Germinal center (tissue), 1 donor: ENCODE measurements at places on chromosomes 3 and 15.

GRCh38 chr15:36422631-36423030 lies 156.8 kb upstream of the CDIN1 start:
- no peak for DNase-seq

DNA sequence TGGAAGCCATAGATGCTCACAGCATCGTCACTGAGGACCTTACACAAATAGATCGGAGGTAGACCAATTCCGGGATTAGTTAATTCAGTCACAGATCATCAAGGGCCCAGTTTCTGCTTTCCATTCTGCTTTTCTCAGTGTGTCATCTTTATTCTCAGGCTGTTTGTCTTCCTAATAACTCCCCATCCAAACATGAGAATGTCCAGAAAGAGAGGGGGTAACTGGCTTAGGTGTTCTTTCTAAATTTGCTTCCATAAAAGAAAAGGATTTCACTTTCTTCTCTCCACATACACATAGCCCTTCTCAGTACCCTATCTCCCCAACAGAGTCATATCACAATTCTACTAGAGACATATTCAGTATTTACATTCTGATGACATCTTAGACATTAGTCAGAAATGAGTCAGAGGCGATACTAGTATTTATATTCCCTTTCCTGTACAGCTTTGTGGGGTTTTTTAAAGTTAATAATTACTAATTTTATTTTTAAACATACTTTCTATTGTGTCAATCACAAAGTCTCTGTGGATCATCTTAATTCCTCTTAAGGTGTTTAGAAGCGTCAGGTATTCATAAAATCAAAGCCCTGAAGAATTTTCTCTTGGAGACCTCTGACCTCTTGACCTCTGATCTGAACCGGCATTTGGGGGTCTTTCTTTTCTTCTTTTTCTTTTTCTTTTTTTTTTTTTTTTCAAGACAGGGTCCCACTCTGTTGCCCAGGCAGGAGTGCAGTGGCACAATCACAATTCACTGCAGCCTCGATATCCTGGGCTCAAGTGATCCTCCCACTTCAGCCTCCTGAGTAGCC lies 24.3 kb upstream of the IL12A start:
- DNase-seq = no peak

DNA sequence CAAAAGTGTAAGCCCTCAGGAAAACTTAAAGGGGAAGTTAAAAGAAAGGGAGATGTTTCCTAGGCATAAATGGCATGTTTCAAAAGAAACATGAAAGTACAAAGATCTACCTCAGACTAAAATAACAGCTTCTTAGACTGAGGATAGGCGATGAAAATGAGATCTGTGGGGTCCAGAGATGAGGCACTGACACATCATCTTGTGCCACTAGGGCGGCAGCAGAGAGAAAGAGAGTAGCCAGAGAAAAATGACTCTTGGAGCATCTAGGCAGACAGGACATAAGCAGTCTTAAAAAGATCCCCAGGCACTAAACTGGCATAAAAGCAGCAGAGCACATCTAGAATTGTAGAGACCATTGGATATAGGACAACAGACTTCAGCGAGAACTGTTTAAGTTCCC lies 42.5 kb upstream of the RFX7 start:
- no peak for DNase-seq

DNA sequence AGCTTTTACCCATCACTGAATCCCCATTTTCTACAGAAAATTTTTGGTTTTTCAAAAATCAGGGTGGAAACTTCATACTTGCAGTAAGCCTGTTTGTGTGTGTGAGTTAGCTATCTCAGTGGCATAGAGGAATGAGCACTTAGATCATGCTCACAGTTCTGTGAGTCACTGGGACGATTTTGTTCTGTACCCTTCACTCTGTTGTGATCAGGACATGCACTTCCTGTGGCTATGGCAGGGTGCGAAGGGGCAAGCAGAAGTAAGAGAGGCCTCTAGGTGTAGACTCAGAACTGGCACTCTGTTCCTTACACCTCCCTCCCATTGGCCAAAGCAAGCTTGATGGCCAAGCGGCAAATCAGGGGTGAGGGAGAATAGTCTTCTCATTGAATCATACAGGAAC lies 11.6 kb downstream of the NIPA2 start:
- DNase-seq = no peak

- DNase-seq = no peak
These were observed 3.0 kb upstream of the COL8A1 start for GRCh38 chr3:99635348-99635747.

GRCh38 chr3:44326019-44326418 lies 12.5 kb upstream of the TCAIM start:
- DNase-seq = no peak

- DNase-seq = no peak
These were observed 69.6 kb downstream of the ASB7 start for GRCh38 chr15:100671858-100672543.

GRCh38 chr15:73522011-73522410 lies 79.0 kb downstream of the REC114 start:
- DNase-seq = no peak

DNA sequence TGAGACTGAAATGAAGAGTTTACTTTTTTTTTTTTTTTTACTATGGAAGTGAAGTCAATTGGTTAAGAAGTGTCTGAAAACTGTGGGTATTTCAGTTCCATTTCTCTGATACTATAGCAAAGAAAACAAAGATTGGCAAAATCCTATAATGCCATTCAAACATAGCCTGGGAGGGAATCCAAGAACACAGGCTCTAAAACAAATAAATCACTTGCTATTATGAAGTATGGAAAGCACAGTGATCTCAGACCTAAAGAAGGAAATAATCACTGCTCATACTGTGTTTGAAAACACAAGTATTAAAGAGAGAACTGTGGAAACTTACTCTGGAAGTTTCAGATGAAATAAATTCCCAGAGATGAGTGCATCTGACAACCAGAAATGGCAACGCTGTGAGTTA lies 12.0 kb downstream of the SAMMSON start:
- no peak for DNase-seq

GRCh38 chr3:16770021-16770420 lies 114.7 kb upstream of the PLCL2 start:
- no peak for DNase-seq

GRCh38 chr3:10232137-10232536 lies 16.1 kb upstream of the TATDN2 start:
- DNase-seq = no peak

GRCh38 chr3:195052939-195053338 lies 218.0 kb downstream of the XXYLT1 start:
- no peak for DNase-seq

DNA sequence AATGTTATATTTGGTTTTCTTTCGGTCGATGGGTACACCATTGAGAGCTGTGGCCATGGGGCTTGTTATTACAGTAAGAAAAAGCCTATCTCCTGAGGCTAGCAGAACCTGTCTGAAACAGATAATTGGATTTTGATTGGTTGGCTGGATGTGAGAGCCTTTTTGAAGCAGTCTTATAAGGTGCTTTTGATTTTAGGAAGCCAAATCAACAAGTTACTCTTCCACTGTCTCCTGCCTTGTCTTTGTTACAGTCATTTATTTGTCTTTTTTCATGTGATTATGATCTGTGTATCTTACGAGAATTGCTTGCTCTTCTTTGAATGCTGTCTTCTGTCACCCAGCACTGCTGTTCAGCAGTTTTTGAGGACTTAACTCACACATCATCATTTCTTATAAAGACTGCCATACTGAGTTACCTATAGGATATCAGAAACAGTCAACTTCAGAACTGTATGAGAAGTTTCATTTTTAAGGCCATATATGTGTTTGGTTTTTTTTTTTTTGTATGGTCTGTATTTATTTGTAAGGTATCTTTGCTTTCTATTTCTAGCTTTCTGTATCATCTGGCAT lies 51.1 kb downstream of the MEF2A start:
- DNase-seq = no peak

GRCh38 chr3:71504250-71505036 lies 79.1 kb downstream of the FOXP1 start:
- DNase-seq = no peak
